CD4-positive, alpha-beta T cell treated with Interleukin-12 subunit alpha and Interleukin-12 subunit beta, for 1 hour (primary cell): ENCODE measurements at places on chromosomes 5 and 9.

DNA sequence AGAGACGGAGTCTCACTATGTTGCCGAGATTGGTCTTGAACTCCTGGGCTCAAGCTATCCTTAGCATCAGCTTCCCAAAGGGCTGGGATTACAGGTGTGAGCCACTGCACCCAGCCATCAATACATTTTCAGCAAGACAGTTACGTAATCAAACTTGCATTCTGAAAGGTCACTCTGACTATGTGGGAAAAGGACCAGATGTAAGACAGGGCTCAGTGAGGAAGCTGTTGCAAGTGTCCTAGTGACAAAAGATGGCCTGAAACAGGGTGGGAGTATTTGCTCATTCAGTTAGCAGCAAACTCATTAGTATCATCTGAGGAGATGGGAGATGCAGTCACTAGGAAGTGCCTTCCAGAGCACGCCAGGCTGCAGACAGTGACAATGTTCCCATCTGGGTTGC is 16.9 kb downstream of the MED27 start:
- no peak for DNase-seq

DNA sequence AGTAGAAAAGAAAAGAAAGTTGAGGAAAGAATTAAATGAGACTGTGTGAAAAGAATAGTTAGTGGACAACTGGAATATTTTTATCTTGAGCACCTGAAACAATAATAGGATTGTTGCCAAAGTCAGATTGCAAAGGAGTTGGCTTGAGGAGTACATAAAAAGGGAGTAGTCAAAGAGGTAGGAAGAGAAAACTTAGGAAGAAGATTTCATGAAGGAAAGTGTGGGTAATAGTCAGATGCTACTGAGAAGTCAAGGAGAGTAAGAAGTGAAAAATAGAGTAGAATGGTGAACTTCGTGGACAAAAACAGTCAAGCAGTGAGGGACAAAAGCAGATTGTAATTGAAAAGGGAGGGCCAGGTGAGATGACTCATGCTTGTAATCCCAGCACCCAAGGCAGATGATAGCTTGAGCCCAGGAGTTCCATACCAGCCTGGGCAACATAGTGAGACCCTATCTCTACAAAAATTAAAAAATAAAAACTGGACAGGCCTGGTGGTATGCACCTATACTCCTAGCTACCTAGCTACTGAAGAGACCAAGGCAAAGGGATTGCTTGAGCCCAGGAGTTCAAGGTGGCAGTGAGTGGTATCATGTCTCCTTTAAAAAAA is 178.9 kb downstream of the NIPBL start:
- DNase-seq, result no peak

DNA sequence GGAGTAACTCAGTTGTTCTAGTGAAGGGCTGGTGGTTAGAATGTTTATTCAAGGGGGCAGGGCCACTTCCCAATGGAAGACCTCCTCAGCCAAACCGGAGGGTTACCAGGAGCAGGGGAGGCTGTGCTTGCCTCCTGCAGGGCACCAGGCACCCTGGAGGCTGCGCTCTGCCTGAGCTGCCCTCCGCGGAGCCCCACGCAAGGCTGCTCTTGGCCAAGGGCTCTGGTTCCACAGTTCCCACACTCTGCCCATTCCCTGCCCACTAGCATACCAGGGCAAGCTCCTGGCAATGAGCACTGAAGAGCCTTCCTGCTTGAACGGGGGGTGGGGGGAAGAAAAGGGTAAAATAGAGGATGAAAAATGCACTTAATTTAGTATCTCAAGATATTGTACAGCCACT is 35.5 kb upstream of the PTCH1 start:
- DNase-seq, result no peak

GRCh38 chr9:79719989-79720388 is 148.2 kb downstream of the TLE4 start:
- no peak for DNase-seq

DNA sequence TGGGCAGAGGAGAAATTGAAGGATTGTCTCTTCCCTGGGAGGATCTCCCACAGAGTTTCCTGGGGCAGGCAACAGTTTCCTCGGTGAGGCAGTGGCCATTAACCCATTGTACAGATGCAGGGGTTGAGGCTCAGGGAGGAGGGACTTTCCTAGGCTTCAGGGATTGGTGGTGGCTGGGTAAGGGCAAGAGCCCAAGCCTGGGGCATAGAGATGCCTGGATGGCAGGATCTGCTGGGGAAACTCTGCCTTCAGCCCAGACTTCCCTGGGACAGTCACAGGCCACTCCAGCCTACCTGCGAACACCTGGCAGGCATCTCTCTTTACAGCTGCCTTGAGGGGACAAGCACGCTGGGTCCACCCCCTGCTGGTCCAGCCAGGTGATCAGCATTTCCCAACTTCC is 3.6 kb upstream of the CSF2 start:
- DNase-seq, result no peak

- DNase-seq, result no peak
These were observed 84.7 kb upstream of the SLIT3 start for GRCh38 chr5:169385636-169386035.

- no peak for DNase-seq
These were observed 70.5 kb downstream of the GTF3C4 start for GRCh38 chr9:132740526-132741309.

- peak; percentile 24 for DNase-seq
These were observed 24.2 kb downstream of the PCDHGC5 start for GRCh38 chr5:141512911-141513626.
